ENCODE measurements at places on chromosomes 12 and 14.

DNA sequence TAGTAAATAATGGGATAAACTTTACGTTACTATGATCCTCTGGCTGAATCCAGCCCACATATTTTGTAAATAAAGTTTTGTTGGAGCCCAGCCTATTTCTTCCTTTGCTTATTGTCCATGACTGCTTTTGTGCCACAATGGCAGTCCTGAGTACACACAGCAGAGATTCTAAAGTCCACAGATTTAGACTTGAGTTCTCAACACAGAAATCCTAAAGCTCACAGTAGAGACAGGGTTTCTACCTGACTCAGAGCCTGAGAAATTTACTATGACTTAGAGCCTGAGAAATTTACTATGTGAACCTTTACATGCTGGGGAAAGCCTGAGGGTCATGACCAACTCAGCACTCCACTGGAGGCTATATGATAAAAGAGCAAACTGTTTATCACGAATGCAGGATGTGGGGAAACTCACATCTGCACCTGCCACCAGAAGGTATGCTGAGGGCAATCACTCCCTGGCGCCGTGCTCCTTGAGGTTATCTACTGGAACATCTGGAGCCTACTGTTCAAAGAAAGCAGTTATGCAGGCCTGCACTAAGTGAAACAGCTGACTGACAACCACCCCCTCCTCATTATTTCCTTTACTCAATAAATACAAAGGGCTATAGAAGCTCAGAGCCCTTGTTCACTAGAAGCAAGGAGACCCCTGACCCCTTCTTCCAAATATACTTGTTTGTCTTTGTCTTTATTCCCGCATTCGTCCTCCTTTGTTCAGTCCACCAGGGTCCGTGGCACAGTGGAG is 52.6 kb upstream of the BICD1 start:
- DNase-seq, result no peak

- DNase-seq, result no peak
Observed at GRCh38 chr12:27085654-27086053, 3.3 kb upstream of the C12orf71 start.

- DNase-seq, result no peak
Observed at GRCh38 chr14:31386271-31386670, 34.1 kb downstream of the HEATR5A start.

DNA sequence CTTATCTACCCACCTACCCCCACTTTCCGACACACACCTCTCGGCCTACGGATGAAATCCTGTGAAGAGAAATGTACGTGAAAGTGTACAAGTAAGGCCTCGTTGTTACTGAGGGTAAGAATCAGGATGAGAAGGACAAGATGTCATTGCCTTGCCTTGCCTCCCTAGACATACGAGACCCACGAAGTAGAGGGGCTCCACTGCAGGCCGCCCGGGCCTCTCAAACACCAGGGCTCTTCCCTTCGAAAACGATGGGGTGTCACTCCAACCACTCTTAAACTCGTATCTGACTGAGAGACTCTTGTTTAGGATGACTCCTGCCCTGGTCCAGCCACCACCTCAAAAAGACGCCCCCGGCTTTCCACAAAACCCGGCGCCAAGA is 498 bp downstream of the RACGAP1 start:
- DNase-seq, result no peak

- DNase-seq, result no peak
Observed at GRCh38 chr14:36035675-36036074, 140.8 kb downstream of the PTCSC3 start.

DNA sequence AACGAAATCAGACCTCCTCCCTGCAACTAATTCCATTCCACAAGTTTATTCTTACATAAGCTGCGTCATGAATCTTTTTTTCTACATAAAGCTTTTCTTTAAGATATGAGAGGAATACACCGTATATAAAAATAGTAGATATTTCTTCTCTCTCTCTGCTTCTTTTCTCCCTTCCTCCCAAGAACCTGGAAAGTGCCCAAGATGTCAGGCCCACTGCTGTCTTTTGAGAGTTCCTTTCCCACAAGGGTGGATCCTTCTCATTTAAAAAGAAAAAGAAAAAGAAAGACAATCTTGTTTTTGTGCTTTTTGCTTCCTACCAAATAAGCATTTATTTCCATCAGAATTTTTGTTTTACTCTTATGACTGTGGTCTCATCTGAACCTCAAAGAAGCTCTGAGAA is 11.0 kb downstream of the TESPA1 start:
- DNase-seq, result no peak

DNA sequence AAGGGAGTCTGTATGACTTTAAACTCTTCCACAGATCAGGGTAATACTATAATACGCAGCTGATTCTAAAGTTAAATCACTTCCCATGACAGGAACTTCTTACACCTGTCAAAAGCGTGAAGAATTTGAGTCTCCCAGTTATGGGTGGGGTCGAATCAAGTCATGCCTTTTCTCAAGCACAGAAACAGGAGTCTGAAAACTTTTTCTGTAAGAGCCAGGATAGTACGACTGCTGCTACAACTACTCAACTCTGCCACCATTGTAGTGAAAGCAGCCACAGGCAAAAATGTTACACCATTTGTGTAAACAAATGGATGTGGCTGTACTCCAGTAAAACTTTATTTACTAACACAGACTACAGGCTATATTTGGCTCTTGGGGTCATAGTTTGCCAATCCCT is 90.3 kb downstream of the DUSP6 start:
- no peak for DNase-seq

DNA sequence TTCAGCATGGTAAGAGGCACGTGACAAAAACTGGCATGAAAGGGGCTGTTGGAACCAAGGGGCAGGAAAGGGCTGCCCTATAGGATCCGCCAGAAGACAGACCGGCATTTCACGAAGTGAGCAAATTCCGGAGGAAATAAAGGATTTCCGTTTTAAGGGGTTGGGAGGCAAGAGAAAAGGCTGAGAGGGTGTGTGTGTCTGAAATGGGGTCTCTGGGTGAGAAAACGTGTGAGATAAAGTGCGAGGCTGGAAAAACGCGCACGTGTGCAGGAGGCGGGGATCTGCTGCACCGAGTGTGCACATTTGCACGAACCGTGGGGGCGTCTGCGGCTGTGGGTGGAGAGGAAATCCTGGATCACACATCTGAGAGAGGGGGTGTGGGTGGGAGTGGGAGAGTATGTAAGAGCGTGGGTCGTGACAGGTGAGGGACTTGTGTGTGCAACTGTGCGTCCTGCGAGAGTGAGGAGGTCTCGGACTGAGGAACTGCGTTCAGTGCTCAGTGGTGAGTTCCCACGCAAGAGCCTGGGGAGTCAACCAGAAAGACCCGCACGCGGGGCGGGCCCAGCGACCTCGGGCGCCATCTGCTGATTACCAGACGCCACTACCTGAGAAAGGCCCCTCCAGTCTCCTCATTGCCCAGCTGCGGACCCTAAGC is 37.0 kb upstream of the P2RX7 start:
- DNase-seq, result peak; percentile 20

- no peak for DNase-seq
Observed at GRCh38 chr12:130791629-130792028, 47.4 kb downstream of the STX2 start.

Measured in anterior cingulate cortex (tissue), 58 donors.